T-helper 1 cell (primary cell): ENCODE measurements at places on chromosomes 6 and 20.

- no peak for DNase-seq
Observed at GRCh38 chr20:45395114-45395415, 13.0 kb upstream of the DBNDD2 start.

DNA sequence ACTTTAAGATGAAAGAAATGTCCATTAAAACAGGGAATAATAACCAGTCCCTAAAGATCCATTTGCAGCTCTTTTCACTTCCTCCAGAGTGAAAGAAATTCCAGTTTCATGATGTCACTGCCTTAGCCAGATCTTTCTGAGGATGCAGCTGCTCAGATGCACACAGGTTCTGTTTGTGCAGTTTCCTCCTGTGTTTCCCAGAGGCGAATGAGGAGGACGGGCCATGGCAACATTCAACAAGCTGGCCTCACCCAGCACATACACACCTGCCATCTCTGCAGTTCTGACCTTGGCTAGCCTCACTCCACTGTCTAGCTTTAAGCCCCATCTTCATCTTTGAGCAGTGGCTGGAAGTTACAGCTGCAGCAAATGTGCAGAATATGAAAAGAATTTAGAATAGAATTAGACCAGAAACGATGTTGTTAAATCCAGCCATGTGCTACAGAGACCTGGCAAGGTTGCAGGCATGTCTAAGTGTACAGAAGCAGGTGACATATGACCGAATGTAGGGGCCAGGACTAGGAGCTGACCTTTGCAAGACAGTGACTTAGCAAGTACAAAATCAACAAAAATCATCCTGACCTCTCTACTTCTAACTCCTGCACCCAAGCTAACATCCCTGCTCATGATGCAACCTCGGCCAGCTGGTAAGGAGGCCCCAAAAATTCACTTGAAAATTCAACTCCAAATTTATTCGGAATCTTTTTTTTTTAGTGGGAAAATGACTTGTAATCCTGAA lies 35.0 kb downstream of the FAM50B start:
- DNase-seq = no peak

DNA sequence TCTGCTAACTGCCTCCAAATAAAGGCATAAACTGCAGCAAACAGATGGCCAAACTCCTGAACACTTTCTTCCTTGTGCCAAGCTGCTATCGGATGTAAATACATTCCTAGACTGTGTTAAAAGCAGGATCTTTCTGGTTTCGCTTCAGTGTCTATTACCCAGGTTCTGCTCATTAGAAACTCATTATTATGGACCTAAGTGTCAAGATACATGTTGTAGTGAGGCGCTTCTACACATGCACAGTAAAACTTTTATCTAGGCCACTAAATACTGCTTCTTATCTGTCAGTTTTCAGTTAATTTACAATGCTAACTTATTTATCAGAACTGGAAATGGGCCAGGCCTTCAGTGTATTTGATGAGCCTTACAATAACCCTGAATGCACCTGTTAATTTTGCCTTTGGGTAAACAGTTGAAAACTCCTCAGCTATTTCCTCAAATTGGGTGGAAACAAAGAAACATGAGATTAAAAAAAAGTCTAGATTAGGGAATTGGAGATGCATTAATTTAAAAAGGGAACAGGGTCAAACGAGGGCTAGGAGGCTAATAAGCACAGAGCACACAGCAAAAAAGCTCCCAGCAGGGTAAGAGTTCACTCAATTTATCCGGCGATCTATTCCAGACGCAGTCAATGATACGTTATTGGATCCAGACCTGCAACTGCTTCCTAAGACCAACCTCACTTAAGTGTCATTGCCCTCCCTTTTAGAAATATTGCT lies 240.6 kb downstream of the FOXC1 start:
- DNase-seq = no peak

GRCh38 chr6:211871-212497 lies 80.3 kb upstream of the DUSP22 start:
- DNase-seq = no peak

GRCh38 chr20:7868108-7868507 lies 72.2 kb downstream of the HAO1 start:
- DNase-seq = no peak
